Caudate nucleus (tissue), 63 donors: ENCODE measurements at places on chromosomes 4 and X.
A peak's percentile ranks its signal among the peaks of the same experiment; 100 is the strongest.

GRCh38 chr4:84499624-84499982, 511 bp upstream of the NKX6-1 start:
- DNase-seq = no peak

- no peak for DNase-seq
Observed at GRCh38 chr4:68396756-68397155, 46.9 kb upstream of the YTHDC1 start.

DNA sequence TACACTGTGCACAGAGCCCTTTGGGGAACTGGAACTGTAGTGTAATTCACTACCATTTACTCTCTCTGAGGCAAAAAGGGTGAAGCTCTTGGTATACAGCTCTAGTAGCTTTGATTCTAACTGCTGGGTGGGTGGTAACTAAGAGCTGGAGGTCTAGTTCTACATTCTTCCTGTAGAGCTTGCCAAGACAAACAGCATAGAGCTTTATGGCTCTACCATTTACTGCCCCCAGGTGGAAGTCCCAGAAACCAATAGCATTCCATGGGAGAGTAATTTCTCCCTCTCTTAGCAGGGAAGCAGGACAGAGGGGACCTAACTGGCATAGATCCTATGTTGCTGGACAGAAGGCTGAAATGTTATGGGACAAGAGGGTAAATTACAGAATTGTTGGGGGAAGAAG, 26.7 kb downstream of the HDAC8 start:
- no peak for DNase-seq

- peak; percentile 56 for DNase-seq
Observed at GRCh38 chrX:48897157-48897624, 377 bp downstream of the TIMM17B start.

GRCh38 chrX:65668377-65669310, 1.2 kb downstream of the MSN start:
- DNase-seq = peak; percentile 7

DNA sequence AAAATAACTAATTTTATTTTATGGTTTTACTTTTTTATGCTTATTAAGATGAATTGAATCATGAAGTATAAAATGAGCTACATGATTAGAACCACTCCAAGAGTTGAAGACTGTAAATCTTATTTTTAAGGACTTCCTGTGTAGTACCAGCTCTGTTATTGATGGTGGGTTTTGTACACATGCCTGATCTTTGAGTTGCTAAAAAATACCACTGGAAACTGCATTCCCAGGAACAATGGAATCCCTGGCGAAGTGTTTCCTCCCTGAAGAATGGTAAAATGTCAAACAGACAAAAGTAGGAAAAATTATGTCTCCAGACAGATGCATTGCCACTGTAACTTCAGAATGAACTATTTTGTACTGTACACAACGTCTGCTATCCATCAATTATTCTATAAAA, 935.4 kb upstream of the TENM3 start:
- DNase-seq = no peak

GRCh38 chrX:56788717-56789122, 59.7 kb downstream of the NBDY start:
- peak; percentile 13 for DNase-seq

DNA sequence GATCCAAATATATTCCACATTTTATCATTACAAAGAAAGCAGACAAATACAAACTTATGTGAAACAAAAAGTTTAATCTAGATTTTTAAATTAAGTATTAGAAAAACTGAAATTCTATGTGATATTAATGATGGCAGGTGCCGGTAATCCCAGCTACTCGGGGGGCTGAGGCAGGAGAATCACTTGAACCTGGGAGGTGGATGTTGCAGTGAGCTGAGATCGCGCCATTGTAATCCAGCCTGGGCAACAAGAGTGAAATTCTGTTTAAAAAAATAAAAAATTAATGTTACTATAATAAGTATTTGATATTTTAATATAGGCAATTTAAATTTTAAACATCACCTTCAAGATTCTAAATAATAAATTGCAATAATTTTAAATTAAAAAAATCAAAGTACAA, 400.6 kb downstream of the PABPC4L start:
- DNase-seq = no peak

DNA sequence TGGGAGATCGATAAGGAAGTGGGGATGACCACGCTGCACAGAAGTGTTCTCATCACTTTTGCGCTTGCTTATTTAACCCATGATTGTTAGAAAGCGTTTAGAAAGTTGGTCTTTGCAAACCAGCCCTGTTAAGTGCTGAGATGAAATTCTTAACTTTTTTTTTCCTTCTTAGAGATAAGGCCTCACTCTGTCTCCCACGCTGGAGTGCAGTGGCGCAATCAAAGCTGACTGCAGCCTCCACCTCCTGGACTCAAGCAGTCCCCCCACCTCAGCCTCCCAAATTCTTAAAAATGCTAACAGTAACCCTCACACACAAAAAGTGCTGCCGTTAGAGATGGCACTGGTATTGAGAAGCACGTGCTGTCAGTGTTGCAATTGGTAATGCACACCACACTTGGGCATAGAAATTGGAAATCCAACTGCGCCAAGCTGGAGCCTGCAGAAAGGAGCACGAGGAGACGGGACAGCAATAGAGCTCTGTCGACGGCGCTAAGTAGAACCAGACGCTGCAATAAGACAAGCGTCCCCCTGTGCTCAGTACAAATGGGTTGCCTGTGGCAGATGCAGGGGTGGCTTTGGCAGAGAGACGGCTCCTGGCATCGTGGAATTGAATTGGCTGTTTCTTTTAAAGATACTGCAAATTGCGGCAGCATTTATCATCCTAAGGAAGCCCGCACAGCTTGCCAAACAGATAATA, 113.4 kb downstream of the TBL1X start:
- peak; percentile 30 for DNase-seq

GRCh38 chr4:71814433-71814832, 30.6 kb upstream of the GC start:
- no peak for DNase-seq

DNA sequence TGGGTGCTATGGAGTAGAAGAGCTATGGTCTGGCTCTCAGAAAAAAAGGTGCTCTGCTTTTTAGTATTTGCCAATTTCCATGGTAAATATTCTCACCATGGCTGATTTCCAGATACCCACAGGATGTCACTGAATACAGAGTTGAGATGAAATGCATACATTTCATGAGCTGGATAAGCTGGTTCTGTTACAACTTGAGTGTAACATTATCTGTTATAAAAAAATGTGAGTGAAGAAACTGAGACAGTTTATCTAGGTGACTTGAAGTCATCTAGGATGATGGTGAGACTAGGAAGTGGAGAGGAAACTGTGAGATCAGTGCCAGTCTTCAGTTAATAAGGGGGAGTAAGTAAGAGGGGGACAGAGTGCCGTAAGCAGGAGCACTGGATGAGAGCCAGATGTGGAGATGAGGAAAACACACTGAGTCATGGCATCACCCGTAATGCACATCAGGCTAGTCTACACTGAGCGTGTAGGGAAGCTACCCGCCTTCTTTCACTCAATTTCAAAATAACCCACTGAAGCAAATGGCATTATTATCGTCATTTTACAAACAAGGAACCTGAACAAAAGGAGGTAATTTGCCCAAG, 5.0 kb downstream of the HPSE start:
- DNase-seq = no peak

GRCh38 chrX:65407157-65407626, 127.4 kb downstream of the LAS1L start:
- DNase-seq = no peak

- DNase-seq = no peak
Observed at GRCh38 chr4:56185901-56186300, 201.4 kb downstream of the AASDH start.

DNA sequence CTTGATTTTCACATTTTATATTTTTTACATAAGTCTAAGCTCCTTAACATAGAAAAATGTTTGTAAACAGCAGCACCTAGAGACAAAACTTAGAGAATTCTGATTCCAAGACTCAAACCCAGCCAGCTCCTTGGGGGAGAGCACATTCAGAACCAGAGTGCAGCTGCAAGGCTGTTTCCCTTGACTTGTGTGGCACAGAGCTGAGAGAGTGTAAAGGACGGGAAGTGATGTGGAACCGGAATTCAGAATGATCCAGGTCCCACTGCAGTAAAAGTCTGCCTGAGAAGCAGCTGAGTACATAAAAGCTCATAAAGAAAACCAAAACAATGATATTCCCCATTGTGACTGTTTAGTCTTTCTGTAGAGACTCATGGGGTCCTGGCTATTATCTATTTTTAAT, 713.8 kb downstream of the RAB28 start:
- no peak for DNase-seq

GRCh38 chr4:184734758-184735157, 862 bp upstream of the CENPU start:
- no peak for DNase-seq

GRCh38 chr4:105714071-105714521, 5.5 kb downstream of the GSTCD start:
- DNase-seq = no peak

GRCh38 chr4:147737623-147738022, 5.7 kb downstream of the ARHGAP10 start:
- DNase-seq = no peak

DNA sequence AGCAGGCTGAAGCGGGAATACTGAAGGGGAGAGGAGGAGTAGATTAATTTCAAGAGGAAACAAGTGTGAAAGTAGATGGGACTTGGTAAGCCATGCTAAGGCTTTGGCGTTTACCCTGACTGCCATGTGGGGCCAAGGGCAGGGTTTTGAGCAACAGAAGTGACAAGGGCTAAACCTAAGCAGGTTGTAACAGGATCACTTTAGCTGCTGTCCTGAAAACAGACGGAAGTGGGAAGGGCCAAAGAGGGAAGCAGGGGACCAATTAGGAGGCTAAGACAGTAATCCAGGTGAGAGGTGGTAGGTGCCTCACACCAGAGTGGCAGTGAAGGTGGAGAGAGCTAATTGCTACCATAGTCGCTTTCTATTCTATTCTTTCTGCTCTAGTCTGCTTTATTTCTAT, 166.5 kb downstream of the PJA1 start:
- DNase-seq = no peak

GRCh38 chr4:13007802-13008470, 476.2 kb downstream of the RAB28 start:
- DNase-seq = no peak

GRCh38 chr4:23084559-23085248, 392.0 kb downstream of the GBA3 start:
- DNase-seq = no peak

DNA sequence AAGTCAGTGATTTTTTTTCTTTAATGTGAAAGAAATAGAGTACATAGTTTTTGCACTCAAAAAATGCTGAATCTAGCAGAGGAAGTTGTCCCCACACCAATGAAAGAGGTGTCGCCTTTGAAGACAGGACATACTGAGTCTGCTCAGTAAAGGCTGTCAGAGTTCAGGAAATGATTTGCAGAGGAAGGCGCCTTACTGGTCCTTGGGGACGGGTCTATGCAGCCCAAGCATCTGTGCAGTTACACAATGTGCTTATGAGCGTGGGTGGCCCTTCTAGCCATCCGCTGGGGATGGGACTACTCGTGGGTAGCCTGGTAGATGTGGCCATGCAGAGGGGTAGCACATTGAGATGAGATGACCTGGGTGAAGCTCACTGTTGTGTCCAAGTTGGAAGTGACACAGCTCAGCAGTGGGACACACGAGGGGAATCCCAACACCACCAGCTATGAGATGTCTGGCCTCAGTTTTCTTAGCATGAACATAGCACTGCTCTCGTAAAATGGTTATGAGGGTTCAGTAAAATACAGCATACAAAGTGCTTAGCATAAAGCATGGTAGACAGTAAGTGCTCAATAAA, 116.5 kb upstream of the RBPJ start:
- DNase-seq = no peak

GRCh38 chr4:108051343-108051742, 61.7 kb downstream of the HADH start:
- no peak for DNase-seq

- no peak for DNase-seq
Observed at GRCh38 chr4:143337600-143338287, 1.1 kb downstream of the GAB1 start.

- no peak for DNase-seq
Observed at GRCh38 chr4:40227284-40227683, 30.5 kb downstream of the RHOH start.

- peak; percentile 5 for DNase-seq
Observed at GRCh38 chrX:40434947-40435346, 145.8 kb upstream of the ATP6AP2 start.

DNA sequence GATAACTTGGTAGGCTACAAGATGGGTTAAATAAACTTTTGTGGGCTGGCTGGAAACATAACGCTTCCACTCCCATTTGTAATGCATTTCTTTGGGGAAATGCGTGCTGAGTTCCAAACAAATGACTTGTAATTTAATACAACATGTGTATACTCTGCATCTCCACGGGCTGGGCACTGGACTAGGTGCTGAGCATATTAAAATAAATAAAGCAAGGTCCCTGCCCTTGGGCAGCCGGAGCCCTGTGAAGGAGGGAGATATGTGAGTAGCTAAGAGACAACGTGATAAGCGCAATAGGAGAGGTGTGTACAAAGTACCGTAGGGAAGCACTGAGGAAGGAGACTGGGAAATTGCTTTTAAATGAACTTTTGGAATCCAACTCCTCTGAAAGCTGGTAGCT, 147.2 kb upstream of the RBPJ start:
- no peak for DNase-seq

DNA sequence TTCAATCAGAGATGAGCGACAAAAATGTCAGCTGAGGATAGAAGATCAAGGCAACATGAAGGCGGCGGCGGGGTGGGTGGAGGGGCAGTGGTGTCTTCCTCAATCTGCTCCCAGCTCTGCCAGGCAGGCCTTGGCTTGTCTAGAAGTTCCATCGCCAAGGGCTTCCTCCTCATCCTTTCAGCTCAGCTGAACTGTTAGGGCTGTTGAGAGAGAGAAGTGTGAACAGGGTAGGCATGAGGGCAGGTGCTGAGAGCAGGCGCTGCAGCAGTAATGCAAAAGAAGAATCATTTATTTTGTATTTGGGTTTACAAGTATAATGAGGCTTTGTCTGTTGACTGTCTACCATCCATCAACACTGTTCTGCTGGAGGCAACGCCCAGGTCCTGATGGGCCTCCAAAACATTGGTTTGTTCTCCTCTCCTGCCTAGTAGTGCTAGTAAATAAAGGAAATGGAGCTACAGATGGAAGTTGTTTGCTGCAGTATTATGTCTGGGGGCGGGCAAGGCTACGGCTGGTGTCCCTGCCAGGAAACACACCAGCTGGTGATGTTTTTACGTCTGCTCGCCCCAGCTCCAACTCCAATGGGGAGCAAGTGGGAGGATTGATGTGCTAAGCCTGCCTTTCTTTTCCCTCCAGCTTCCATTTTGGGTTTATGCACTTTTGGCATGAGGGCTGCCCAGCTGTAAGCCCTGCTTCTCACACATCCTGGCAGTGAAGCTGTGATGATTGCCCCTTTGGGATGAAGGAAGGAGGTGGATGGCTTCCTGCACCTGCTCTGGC, 139.4 kb upstream of the BOD1L1 start:
- DNase-seq = no peak
